ENCODE measurements at places on chromosomes 2 and 18.

DNA sequence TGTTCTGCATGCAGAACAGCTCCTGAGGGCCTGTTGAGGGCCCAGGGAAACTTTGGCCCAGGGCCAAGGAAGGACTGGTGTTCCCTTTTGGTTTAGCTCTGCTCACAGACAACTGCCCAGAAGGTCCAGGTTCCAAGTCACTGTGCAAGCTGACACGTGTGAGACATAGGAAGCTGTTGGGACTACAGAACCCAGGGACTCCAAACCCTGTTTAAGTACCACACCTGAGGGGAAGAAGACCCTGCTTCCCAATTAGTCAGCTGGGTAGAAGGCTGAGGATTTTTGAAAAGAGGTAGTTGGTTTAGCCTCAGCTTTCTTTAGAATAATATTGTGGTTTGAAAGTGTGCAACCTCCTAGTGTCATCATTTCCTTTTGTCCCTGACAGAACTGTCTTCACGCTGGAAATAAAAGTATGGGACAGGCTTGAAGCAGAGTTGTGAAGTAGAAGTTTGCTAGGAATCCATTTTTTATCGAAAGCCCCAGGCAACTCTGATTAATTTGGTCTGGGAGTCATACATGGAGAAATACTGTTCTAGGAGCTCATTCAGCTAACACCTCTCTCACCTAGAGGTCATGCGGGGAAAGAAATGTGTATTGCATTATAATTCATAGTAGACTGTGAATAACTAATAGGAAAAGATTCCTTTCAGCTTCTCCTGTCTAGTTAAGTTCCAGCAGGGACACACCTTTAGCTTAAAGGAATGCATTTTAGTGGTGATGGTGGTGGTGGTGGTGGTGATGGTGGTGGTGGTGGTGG, 19.9 kb upstream of the IL1RL1 start:
- no peak for DNase-seq

GRCh38 chr2:18271370-18272147, 288.9 kb downstream of the RDH14 start:
- no peak for DNase-seq

DNA sequence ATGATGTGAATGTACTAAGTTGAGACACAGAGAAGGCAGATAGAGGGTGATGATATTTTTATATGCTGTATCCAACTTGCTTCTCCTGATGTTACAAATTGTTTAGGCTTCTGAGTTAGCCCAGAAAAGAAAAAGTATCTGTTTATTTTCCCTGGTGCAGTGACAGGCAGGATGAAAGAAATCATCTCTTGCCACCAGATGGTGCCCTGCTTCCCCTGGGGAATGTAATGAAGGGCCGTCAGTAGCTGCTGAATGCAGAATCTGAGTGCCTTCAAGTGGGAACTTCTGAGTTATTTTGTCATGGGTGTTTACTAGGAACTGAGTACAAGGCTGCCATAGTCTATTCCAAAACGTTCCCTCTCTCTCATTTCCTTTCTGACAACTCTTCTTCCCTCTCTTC, 525.6 kb downstream of the MBD2 start:
- DNase-seq: peak; percentile 73

GRCh38 chr2:206688990-206689389, 29.2 kb downstream of the DYTN start:
- no peak for DNase-seq

GRCh38 chr2:219279916-219280516, 850 bp downstream of the DNAJB2 start:
- no peak for DNase-seq

DNA sequence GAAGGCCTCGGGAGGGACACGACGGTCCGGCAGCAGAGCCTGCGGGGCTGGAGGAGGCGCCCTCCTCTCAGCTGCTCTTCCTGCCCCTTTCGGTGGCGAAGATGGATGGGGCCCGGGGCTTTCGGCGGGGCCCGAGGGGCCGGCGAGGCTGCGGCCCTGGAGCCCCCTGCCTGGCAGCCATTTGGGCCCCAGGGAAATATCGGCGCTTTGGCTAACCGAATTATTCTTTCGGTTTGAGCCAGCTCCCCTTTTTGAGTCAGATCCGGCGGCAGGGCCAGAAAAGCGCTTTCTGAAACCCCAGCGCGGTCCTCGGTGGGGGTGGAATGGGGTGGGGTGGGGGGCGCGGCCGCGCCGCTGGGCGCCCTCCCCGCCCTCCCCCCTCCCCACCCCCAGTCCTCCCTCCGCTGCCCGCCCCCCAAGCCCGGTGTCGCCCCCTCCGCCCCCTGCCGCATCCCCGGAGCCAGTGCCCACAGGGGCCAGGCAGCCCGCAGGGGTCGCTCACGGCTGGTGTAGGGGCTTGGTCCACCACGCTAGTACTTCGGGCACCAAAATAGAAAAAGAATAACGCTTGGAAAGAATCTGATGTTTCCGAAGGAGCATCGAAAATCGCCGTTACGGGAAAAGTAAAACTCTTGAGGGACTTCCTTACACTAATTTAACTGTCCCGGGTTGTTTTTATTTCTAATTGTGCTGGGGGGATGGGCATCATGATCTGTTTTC, 9.1 kb upstream of the ARID5A start:
- DNase-seq: no peak

- no peak for DNase-seq
Observed at GRCh38 chr2:172047566-172048507, 37.5 kb upstream of the DLX1 start.
